ENCODE measurements at places on chromosomes 2 and 18.

DNA sequence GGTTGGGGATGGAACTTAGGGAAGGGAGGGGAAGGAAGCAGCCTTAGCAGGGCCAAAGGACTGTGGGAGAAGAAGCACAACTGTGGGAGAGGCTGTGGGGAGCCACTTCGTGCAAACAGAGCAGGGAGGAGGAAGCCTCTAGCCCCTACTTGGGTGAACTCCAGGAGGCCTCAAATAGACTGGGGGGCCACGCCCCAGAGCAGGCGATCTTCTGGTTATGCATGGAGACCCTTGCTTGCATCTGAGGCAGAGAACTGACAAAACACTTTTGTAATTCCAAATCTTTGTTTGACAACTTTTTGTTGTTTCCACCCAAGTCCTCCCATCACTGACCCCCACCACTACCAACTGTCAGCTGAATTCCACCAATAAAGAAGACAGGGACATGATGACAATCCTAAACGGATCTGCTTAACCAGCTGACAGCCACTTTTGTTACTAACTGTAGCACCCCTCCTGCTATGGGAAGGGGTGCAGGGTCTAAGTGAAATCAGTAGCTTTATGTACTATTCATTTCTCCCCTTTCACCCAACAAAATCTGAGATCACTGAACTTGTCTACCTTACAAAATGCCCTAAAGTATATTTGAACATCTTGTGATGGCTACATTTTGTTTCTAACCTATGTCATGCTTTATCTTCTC, 80.5 kb upstream of the CPO start:
- peak; percentile 53 for ATAC-seq

DNA sequence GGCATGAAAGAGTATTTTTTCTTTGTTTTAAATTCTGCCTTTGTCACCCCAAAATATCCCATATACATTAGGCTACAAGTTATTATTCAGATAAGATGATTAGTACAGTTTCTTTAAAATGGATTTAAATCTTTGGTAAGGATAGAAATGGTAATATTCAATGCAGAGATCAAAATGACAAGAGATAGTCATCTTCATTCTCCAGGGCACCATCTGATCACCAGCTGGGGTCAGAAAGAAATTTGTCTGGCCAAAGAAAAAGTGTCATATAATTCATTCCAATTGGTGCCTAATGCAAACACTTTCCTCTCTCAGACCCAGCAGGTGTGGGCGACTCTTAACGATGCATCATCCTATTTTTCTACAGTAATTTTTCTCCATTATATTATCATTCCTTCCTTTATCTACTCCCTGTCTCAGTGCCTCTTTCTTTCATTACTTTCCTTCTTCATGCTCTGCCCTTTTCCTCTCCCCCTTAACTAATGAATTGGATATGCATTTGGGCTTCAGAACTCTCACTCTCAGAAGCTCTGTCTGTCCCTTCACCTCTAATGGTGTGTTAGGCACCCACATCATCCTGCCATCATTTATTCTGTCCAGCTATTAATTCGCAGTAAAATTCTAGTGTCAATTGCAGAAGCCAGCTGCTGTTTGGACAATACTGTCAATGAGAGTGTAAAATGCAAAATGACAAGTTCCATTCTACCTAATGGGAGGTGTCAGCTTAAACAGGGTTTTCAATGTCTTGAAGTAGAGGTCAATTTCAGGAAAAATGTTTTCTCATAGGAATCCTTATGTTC, 570.5 kb downstream of the TDRD15 start:
- no peak for ATAC-seq

DNA sequence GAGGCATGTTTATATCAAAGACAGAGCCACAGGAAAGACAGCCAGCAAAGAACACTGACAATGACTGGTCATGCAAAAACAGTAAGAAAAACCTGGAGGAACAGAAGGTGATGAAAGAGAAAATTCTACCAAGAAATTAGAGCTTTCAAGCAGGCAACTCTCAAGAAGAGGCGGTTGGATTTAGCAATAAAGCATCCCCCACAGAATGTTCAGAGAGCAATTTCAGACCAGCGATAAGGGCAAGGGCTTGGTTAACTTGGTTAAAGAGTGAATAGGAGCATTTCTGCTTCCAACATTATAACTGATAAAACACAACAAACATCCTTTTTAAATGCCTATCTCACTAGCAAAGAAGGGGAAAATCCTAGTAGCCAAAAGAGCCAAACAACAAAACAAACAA, 68.0 kb upstream of the NCKAP5 start:
- ATAC-seq, result no peak

- ATAC-seq, result no peak
Measured at GRCh38 chr18:3910512-3910911, 460.5 kb downstream of the TGIF1 start.

DNA sequence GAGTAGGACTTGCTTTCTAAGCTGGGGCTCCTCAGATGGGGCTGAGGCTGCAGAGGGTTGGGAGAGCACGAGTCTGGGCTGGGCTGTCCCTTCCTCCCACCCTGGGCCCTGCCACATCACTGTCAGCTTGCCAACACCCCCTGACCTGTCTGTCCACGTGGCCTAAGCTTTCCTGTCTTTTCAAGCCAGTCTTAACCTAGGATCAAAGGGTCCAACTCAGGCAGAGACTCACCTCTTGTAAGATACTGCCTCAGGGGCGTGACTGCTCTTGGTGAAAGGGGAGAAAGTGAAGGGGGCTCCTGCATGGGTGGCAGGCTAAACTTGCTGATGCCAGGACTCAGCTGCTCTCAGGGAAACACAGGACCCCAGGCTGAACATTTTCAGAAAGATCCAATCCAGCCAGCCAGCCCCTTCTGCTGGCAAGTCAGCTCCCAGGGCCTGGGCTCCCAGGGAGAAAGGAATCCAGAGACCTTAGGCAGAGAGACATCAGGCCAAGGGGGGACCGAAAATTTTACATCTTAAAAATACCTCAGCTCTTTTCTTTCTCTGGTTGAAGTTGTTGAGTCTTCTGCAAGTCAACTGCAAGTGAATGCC, 144.2 kb upstream of the ID2 start:
- ATAC-seq, result no peak

GRCh38 chr2:46276642-46277041, 20.6 kb upstream of the EPAS1 start:
- no peak for ATAC-seq

DNA sequence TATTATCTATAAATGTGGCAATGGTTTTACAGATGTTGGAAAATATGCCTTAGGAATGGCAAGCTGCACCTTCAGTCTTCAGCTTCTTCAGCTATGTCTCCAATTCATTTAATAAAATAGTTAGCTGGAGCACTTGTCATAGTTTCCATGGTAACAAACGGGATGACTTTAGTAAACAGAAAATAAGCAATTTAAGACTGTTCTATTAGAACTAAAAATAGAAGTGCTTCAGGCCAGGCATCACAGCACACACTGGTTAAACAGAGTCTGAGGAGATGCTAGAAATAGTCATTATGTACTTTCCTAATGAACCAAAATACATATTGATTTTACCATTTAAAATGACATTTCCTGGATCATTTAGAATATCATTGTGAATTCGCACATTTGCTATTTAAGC, 195.0 kb downstream of the GCA start:
- ATAC-seq, result no peak

DNA sequence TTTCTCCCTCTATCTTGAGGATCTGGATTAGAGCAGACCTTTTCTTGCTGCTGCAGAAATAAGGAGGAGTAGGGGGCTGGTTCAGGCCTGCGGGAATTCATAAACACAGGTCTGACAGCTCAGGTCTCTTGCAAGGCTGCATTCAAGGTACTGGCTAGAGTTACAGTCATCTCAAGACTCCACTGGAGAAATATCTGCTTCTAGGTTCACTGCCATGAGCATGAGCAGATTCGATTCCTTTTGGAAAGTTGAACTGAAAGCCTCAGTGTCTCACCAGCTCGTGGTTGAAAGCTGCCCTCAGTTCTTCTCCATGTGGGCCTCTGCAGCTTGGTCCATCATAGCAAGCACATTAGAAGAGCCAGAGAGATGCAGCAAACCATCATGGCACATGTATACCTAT, 124.4 kb upstream of the SETBP1 start:
- ATAC-seq, result no peak

DNA sequence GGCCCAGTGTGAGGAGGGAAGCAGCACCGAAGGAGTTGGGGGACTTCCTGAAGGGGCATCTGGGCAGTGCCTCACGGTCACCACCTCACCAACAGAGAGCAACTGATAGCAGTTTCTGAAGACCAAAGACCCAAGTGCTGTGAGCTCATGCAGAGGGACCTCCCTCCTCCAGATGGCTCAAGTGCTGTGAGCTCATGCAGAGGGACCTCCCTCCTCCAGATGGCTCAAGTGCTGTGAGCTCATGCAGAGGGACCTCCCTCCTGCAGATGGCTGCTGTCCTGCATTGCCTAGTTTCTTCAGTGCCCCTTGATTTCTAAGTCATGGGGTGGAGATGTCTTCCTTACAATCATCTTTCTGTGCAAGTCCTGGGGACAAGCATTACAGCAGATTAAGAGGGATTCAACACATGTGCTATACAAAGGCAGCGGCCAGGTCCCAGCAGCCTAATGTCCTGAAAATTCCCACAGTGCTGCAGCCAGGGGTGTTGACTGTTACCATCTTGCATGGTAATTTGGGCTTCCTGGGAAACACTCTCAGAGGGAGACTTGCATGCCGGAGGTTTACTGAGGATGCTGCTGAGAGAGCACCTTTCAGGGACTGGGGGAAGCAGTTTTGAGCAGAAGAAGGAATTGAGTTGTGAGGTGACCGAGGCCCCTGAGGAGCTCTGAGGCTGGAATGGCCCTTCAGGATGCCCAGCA, 409.3 kb downstream of the GALR1 start:
- no peak for ATAC-seq

- ATAC-seq, result no peak
Measured at GRCh38 chr18:66078925-66079800, 328.4 kb downstream of the CDH7 start.

- no peak for ATAC-seq
Measured at GRCh38 chr2:58701688-58702301, 460.7 kb upstream of the FANCL start.

DNA sequence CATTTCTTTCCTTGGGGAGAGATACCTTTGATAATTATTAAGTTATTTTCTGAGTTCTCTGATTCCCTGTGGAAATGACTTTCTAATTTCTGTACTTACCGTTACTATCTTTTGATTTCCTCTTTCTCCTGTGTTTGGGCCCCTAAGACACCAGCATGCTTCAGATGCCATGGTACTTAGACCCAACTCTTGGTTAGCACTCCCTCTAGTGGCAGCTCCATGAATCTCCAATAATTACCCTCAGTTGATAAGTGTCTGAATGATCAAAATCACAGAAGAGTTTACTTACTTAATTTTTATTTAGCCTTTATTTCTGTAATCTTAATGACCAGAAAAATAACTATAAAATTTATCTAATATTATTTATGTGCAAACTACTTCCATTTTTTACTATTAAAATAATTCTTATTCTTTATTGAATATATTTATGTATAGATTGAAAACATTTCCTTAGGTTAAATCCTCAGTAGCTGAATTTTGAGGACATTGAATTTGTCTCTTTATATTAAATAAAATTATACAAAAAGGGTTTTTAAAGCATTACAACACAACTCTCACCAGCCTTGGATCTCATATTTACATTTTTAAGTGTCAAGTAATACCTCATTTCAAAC, 300.4 kb downstream of the KCNS3 start:
- no peak for ATAC-seq

DNA sequence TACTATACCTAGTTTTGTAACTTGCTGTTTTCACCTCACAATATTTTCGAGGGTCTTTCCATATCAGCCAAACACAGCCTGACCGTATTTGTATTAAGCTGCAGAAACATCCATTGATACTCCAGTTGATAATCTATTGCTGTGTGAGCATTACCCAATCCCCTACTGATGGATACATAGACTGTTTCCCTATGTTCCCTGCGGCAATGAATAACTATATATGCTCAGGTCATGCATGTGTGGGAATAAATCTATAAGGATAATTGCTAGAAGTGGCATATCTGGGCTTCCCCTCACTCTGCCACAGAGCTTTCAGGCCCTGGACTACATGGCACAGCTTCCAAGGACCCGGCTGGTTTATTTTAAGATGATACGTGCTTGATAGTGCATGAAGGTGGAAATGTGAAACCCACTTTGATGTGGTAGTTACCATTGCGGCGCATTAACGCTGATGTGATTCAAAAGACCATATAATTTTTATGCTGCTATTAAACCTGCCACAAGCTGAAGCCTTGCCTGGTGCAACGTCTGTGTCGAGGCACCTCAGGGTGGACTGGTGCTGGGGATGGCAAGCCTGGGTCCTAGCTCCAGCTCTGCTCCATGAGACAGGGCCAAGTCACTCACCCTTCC, 130.8 kb upstream of the MSH6 start:
- no peak for ATAC-seq

- ATAC-seq, result no peak
Measured at GRCh38 chr2:37439131-37439642, 94.8 kb downstream of the QPCT start.

- ATAC-seq, result no peak
Measured at GRCh38 chr2:212379103-212379502, 159.5 kb downstream of the ERBB4 start.

- no peak for ATAC-seq
Measured at GRCh38 chr2:196925051-196925767, 1.3 kb downstream of the PGAP1 start.

DNA sequence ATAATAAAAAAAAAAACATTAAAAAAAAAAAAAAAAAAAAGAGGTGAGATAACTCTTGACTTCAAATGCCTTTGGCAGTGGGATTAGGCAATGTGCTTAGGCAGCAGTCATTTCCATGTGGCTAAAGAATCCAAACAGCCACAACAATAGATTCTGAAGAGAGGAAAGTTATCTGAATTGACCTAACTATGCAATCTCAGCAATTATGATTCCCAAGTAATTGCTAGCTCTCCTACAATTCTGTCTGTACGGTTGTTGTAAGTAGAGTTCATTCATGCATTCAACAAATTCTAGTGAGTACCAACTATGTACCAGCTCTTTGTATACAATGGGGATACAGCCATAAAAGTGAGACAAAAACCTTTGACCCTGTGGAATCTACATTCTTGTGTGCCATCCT, 3.6 kb downstream of the SRD5A2 start:
- ATAC-seq, result no peak

Data from activated T-helper 17 cell treated with anti-CD3 and anti-CD28 coated beads, Interleukin-2, amount 50 U/mL, for 72 hours (primary cell).